ENCODE measurements at places on chromosomes 2 and 18.

- no peak for DNase-seq
Measured at GRCh38 chr2:162838136-162838497, 450 bp downstream of the KCNH7 start.

- DNase-seq = no peak
Measured at GRCh38 chr18:12056034-12056883, 37.4 kb upstream of the ANKRD62 start.

DNA sequence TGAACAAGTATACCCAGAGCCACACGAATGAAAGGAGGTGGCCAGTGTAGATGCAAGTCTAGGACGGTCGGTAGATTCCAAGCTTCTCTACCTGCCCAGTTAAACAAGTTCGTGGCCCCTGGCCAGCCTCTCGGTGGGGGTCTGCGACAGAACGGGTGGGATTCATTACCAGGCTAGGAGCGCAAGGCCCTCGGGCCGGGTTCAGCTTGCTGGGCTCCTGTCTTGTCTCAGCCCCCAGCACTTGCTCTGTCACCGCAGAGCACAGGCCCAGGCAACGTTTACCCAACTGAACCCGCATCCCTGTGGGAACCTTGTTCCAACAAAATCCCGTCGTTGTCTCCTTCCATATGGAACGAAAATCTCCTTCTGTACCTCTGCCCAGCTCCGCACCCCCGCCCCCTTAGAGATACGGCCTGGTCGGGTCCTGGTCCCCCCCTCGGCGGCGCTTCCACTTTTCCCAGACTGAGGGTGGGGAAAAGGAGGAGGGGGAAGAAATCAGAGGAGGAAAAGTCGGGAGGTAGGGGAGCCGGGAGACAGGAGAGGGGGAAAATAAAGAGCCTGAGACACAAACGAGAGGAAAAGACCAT is 1.9 kb upstream of the EMX1 start:
- DNase-seq = no peak

- DNase-seq = no peak
Measured at GRCh38 chr2:24482251-24482971, 8.6 kb upstream of the NCOA1 start.

DNA sequence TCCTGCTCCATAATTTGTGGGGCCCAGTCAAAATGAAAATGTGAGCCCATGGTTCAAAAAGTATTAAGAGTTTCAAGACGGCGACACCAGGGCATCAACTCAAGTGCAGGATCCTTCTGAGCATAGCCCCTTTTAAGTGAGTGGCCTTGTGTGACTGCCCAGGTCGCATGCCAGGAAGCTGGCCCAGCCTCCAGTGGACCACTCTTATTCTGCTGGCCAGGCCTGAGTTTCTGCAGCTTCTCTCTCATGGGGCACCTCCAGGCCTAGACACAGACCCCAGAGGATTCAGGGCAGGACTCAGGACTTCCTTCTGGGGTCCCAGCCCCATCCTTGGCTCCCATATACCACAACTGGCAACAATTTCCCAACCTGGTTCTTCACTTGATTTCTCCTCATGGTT is 83.5 kb upstream of the HAAO start:
- DNase-seq = no peak

DNA sequence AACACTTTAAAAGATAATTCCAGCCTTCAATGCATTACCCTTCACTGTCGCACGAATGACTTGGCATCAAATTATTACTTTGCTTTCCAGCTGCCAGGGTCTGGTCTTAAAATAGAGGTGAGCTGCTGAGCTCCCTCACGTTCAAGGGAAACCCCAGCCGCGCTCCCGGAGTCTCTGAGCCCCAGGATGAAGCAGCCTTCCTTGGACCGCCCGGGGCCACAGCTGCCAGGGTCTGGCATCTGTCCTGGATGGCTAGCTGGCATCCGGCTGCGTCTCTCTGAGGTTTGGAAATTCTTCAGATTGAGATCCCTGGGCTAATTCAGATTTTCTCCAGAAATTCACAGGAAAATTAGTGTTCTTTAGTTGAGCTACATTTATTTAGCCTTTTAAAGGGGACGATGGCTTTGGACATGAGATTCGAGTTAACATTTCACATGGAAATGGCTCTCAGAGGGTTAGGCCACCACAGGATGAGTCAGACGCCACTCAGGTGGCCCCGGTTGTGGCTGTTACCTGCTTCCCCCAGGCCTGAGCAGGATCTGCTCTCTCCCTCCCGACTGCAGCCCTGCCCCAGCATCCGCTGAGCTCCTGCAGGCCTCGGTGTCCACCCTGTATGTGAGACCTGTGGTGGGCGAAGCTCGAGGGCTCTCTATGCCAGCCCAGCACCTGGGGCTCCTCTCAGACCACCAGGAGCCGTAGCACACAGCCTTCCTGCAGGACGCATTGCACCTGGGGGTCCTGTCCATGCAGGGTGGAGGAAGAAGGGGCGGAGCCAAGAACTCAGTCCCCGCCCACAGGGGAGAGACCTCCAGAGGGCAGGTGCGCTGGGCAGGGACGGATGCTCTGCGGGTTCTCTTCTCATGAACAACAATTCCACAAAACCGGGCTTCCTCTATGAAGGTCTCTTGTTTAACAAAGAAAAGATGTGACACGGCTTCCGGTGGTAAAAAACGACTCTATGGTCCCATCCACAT is 255.5 kb downstream of the TWIST2 start:
- DNase-seq = no peak

GRCh38 chr2:96546321-96546720 is 9.8 kb downstream of the ARID5A start:
- no peak for DNase-seq

DNA sequence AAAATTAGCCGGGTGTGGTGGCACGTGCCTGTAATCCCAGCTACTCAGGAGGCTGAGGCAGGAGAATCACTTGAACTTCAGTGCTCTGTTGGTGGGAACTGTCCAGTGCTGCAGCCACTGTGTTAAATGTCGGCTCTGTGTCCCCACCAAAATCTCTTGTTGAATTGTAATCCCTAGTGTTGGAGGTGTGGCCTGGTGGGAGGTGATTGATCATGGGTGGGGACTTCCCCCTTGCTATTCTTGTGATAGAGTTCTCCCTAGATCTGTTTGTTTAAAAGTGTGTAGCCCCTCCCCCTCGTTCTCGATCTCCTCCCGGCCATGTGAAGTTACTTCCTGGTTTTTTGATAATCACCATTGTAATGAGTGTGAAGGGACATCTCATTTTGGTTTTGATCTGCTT is 9.8 kb upstream of the RPL31 start:
- DNase-seq = no peak

DNA sequence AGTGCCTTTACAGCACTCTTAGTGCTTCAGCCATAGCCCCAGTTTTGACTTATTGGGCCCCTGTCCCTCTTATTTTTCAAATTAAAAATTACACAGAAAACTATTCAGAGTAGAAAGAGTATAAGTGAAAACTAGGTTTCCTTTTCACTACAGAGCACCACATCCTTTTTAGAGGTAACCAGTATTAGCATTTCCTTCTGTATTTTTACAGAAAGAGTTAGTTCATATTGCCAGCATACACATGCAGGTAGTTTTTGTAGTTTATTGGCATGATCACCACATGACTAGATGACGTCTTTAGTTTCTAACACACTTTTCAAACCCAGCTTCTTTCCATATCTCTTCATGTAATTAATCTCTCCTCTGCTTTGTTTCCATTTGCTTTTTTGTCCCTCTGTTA is 66.4 kb downstream of the UBE2E3 start:
- DNase-seq = no peak

GRCh38 chr2:230636684-230637271 is 75.9 kb upstream of the CAB39 start:
- DNase-seq = no peak

GRCh38 chr2:196233805-196234475 is 62.6 kb upstream of the STK17B start:
- no peak for DNase-seq

GRCh38 chr2:142857256-142858164 is 20.0 kb upstream of the KYNU start:
- DNase-seq = no peak

GRCh38 chr2:99880148-99880963 is 262.0 kb downstream of the AFF3 start:
- DNase-seq = no peak

DNA sequence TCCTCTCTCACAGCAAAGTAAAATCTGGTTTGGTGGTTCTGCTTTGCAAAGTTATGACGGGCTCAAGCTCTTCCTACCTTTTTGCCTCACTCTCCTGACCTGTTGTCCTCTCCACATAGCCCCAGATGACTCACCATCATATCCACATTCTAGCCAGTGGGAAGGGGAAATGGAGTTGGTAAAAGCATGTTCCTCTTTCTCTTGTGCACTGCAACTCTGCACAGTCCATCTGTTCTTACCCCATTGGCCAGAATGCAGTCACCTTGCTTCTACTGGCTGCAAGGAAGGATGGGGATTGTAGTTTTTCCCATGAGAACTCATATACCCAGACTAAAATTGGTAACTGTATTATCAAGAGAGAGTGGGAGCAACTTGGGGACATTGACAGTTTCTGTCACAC is 50.4 kb upstream of the SMIM21 start:
- no peak for DNase-seq

DNA sequence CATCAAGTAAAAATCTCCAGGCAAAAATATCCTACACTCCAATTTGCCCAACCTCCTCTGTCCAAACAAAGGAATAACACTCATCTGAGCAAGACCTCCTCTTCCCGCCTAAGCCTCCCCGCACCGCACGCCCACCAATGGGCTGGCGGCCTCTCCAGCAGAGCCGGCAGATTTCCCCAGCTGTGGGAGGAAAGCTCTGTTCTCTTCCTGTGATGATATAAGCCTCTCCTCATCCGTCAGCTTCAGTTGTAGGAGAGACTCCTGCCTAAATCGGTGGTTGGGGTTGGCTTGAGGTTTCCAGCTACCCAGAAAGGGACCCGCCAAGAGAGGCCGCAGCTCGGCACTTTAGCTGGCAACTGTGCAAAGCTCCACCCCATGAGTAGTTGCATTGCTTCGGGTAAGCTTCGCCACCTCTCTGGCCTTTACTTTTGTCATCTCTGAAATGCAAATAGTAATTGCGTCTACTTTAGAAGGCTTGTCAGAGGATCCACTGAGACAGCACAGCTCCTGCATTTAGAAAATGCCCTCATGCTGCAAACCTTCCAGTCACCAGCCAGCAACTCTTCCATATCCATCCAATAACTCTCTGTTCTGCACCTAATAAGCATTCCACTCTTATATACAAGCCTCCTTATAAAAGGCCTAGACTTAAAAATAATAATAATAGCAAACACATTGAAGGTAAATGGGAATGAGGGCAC is 146.4 kb downstream of the MYT1L start:
- no peak for DNase-seq

DNA sequence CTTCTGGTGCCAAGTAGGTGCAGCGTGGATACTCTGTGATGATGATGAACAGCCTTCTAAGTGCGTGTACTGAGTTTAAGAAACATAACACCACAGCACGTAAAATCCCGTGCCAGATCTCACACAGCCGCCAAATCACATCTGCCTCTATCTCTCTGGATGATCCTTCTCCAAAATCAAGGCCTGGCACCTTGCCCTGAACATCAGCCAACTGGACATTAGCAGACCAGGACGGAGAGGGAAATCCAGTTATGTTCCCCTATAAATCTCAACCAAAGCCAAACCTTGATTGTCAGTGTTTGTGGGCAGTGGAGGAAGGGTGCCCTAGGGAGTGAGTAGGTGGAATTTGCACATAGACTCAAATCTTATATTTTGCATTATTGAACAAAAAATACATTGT is 164.3 kb downstream of the MIB1 start:
- DNase-seq = peak; percentile 4

GRCh38 chr2:885230-886071 is 65.2 kb upstream of the SNTG2 start:
- DNase-seq = no peak

DNA sequence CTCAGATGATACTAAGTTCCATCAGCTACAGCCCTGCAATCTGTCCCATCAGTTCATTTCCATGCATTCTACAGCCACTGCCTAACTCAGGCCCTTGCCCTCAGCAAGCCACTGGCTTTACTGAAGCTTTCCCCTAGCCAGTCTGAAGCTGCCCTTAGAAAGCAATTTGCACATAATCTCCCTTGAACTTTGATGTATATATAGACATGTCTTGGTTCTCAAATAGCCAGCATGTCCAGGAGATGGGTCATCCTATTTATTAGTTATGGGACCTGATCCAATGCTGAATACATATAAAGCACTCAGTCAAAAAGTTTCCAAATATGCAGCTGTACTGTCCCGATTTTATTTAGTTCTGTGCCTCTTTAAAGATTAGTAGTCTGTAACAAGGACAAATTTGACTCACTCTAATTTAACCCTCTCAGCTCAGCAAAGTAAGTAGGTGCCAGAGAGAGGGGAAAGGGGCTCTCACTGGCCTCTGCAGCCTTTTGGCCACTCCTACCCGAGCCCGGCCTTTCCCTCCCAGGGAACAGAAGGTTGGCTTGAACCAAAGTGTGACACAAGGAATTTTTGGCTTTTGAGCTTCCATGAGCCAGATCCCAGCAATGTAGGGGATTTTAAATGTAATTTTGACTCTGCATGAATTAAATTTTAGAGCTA is 70.7 kb downstream of the CCDC93 start:
- no peak for DNase-seq

- DNase-seq = no peak
Measured at GRCh38 chr2:190214426-190215194, 105.0 kb downstream of the HIBCH start.

DNA sequence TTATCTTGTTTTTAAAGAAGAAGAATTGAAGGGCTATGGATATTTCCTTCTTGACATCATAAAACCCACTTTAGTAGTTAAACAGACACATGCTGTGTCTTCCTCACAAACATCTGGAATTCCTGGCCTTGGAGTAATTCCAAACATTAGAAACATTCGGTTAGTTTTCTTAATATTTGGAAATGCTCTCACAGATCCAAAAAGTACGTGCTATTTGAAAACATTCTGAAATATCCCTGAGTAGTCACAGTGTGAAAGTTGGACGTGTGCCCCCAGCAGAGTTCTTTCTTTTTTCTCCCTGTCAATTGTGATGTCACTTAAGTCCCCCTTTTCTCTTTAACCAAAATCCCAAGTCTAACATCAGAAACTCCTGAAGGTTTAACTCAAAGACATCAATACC is 91.3 kb downstream of the ANTXR1 start:
- DNase-seq = no peak

DNA sequence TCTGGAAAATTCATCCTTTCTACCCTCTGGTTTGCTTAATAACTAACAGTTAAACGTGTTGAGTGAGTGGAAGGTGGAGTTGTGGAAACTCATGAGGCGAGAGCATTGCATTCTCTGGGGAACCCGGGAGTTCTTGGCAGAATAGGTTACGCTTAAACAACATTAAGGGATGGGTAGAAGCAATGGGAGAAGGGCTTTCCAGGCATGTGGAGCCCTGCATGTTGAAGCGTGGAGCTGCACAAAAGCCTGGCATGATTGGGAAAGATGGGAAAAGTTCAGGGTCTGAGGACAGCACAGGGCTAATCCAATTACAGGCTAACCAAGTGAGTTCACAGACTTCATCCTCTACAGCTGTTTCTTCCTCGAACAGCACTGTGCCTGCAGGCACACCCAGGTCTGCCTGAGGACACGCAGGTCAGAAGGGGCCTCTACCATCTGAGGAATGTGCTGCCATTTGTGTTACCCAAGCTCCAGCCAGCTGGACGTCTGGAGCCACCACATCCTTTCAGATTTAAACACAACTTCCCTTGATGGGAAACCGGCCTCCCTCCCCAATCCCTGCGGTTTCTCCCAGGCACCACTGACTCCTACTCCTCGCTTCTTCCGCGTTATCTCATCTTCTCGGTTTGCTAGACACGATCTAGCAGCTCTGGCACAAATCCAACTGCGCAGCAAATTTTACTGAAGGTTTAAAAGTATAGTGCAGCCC is 164.2 kb downstream of the ANTXR1 start:
- DNase-seq = no peak

Data from NCI-H1092 (cell line).